Activated CD8-positive, alpha-beta T cell treated with anti-CD3 and anti-CD28 coated beads, Interleukin-2, amount 10 ng/mL, durations not matched to agents 7 days and 5 days (primary cell): ENCODE measurements at places on chromosomes 3 and 15.

- DNase-seq, result peak; percentile 66
These were observed 37.8 kb upstream of the SPTSSB start for GRCh38 chr3:161409069-161409468.

DNA sequence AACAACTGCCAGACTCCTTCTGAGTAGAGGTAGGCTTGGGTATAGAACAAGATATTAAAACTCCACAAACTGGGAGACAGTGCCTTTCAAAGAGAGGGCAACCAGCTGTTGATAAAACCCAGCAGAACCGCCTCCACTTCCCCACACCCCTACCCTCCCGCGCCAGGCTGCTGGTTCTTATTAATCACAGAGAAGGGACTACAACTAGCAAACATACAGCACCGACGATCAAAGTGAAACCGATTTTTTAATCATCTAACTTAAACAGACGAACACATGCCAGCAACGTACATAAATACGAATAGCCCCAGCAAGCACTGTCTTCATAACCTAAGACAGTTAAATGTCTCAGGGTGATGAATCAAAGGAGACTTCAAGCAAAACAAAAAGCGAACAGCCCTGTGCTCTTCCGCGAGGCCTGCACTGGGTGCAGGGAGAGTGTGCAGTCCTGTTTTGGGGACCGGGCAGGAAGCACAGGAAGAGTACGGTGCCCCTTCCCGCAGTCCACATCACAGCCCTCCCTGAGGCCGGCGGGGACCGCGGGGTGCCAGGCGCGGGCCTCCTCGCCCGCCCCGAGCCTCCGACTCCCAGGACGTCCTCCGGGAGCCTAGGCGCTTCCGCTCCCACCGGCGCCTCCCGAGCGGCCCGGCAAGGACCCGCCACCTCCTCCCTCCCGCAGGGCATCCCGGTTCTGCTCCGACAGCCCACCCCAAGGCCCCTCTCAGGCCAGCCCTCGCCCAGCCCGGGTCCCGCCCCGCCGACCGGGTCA is 75.1 kb upstream of the VGLL4 start:
- DNase-seq, result peak; percentile 40

- DNase-seq, result no peak
These were observed 14.9 kb downstream of the FAM162A start for GRCh38 chr3:122398920-122399319.

- DNase-seq, result peak; percentile 90
These were observed 12.6 kb upstream of the LMAN1L start for GRCh38 chr15:74799856-74800558.

- no peak for DNase-seq
These were observed 630 bp downstream of the KIF15 start for GRCh38 chr3:44762170-44762677.

DNA sequence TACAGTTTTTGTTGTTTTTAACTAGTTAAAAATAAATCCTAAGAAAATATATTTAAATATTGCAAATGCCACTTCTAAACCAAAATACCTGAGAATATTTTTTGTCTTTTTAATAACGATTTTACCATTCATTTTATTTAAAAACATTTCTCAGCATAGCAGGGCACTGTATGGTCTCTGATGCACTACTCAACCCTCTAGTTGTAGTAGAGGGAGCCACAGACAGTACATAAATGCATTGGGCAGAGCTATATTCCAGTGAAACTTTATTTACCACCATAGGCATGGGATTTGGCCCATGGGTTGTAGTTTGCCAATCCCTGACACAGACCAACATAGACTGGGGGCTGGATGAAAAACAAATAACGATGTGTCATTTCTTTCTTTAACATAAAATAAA is 214.4 kb upstream of the UBE2E1 start:
- no peak for DNase-seq

GRCh38 chr15:59946084-59946483 is 58.0 kb upstream of the FOXB1 start:
- DNase-seq, result no peak

- peak; percentile 63 for DNase-seq
These were observed 95.7 kb downstream of the CPN2 start for GRCh38 chr3:194255252-194256039.

- no peak for DNase-seq
These were observed 262.6 kb upstream of the THBS1 start for GRCh38 chr15:39318231-39318630.

DNA sequence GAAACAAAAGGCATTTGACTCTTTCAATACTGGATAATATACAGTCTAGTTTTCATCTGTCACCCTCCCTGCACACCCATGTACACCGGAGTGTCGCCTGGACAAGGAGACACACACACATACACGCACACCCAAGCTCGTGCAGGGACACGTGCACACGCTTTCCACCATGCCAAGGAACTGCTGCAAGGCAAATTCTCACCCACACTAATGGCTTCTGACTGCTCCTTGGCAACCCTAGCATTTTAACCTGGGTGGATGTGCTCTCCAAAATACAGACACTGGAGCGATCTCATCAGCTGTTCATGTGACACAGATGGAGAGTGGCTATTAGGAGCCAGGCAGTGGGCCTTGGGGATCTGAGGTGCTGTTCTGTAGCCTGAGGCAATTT is 61.6 kb downstream of the MEIS2 start:
- no peak for DNase-seq

DNA sequence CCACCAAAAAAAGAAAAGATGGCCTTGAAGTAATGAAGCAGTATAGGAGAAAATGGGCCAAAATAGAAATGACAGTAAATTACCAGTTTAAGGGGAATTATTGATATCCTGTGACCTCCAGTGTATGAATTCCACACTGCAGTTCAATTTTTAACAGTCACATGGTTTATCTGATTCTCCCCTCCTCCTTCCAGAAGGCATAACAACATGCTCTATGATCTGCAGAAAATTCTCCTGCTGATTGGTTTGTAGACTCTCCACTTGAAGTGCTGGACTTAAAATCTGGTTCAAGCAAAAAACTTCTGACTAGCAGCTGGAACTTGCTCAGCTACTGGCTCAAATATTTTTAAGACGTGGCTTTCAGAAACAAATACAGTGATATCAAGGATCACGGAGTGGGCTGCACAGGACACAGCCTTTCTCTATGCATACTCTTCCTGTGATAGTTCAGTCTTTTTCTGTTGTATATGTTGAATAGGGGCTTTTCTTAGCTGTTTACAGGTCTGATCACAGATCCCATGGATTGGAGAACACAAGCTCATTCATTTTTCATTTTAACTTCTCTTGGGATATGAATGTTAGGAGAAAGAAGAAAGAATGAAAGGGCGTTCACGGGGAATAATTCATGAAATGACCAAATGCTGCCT is 211.5 kb downstream of the LSAMP start:
- no peak for DNase-seq

- DNase-seq, result no peak
These were observed 1.9 kb upstream of the IGDCC4 start for GRCh38 chr15:65424683-65425082.

DNA sequence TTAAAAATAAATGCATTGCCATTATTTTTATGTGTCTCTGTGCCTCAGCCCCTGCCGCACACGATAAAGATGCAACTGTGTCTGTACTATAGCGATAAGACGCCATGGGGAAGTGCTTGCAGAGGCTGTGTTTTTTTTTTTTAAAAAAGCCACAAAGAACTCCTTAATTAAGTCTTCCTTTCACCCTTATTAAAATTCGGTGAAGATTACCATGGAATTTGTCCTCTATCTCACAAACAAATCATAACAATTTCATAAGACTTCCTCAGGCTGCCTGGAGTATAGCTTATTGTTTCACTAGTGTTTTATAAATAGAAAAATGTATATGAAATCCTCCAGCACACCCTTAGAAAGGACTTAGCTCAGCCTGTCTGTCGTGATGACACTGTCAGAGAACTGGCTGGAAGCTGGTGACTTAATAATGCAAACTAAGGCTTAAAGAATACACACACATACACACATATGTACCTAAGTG is 374.8 kb upstream of the SLCO3A1 start:
- no peak for DNase-seq
